ENCODE measurements at places on chromosomes 5 and 9. TPM values are rescaled to one million over a fixed set of nuclear protein-coding genes. Genes with fewer than 3 reads are reported as not detected.

The FBXW5 gene
- 100 TPM for total RNA-seq

- H3K4me3 ChIP-seq, result no peak overlapping the region
- DNase-seq, result no peak
- no peaks in the 10 kb centered on the region for H3K27me3 ChIP-seq
- peaks cover 20% of the 10 kb centered on the region for H3K4me1 ChIP-seq
- H3K27ac ChIP-seq, result no peak overlapping the region
- H3K36me3 ChIP-seq, result no peaks in the 10 kb centered on the region
These were observed 38.3 kb downstream of the SAR1B start for GRCh38 chr5:134594336-134594735.

The HACD4 gene
- not detected for total RNA-seq

The ADAMTS2 gene
- total RNA-seq, result 0.17 TPM

The PRRX2 gene
- not detected for total RNA-seq

DNA sequence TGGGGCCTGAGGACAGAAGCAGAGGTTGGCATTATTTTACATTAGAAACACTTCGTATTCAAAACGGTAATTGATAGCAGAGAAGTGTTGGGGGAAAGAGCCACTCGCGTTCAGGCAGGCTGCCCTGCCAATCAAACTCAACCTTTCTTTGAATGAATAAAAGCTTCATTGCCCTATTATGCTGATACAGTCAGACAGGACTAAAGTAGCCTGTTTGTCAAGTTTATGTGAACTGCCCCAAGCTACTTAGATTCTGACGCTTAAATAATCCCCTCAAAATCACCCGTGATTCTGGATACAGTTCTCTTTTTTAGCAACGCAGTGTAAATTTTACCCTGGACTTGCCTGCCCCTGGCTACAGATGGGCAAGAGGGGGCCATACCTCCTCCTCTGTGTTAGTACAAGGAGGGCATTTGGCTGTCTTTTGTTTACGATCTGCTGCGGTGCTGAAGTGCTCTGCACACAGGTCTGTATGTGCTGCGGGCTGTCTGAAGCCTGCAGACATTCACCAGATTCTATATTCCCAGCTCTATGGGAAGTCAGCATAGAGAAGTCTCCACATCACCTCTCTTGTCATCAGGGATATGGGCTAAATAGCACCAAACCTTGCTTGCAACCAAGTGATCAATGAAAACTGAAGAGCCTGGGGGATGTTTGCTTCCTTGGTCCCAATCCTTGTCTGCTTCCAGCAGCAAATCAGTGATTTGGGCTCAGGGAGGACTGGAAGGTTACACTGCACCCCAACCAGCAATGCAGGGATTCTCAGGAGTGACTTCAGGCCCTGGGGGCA lies 218.4 kb downstream of the EBF1 start:
- H3K27ac ChIP-seq, result no peak overlapping the region
- H3K4me1 ChIP-seq, result peaks cover 16% of the 10 kb centered on the region
- no peak for DNase-seq
- no peaks in the 10 kb centered on the region for H3K36me3 ChIP-seq
- peaks cover 24% of the 10 kb centered on the region for H3K27me3 ChIP-seq
- H3K4me3 ChIP-seq, result no peak overlapping the region

GRCh38 chr9:132647355-132647754 lies 22.4 kb downstream of the DDX31 start:
- no peak overlapping the region for H3K4me3 ChIP-seq
- no peaks in the 10 kb centered on the region for H3K27me3 ChIP-seq
- H3K36me3 ChIP-seq, result peaks cover 75% of the 10 kb centered on the region
- peaks cover 7% of the 10 kb centered on the region for H3K4me1 ChIP-seq
- H3K27ac ChIP-seq, result no peak overlapping the region

DNA sequence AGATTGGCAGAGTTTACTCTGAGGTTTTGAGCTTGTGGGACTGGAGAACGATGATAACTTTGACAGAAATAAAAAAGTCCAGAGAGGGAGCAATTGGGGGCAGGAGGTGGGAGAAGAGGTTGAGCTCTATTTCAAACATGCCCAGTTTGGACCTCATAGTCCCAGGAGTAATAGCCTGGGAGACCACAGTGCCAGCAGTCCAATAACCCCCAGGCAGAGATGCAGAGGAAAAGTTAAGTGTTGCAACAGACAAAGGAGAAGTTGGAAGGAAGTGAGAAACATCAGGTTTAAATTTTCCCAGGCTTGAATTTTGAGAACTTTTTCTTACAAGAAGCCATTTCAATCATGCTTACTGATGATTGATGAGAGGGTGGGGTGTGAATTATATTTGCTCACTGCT lies 117.0 kb upstream of the GHR start:
- H3K27ac ChIP-seq, result no peak overlapping the region
- peaks cover 13% of the 10 kb centered on the region for H3K4me1 ChIP-seq
- H3K27me3 ChIP-seq, result no peaks in the 10 kb centered on the region
- DNase-seq, result no peak
- H3K36me3 ChIP-seq, result no peaks in the 10 kb centered on the region

DNA sequence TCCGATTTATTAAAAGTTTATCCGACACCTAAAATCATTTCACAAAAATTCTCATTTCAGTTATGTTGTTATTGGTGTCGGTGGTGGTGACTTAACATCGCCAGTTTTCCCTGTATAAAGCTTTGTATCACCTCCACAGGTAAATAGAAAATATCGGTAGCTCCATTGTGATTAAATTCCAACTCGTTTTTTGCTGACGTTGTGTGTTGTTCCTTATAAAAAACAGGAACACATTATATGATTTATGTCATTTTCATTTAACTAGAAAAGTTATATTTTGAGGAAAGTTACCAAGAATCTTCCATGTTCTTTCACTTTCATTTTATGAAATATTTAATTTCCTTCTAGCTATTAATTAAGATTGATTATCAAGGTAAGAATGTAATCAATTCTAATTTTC lies 635.9 kb downstream of the CDH18 start:
- no peaks in the 10 kb centered on the region for H3K4me1 ChIP-seq
- no peaks in the 10 kb centered on the region for H3K36me3 ChIP-seq
- H3K27ac ChIP-seq, result no peak overlapping the region
- H3K27me3 ChIP-seq, result no peaks in the 10 kb centered on the region
- H3K4me3 ChIP-seq, result no peak overlapping the region

GRCh38 chr5:123709422-123709821 lies 197.4 kb downstream of the CSNK1G3 start:
- H3K4me3 ChIP-seq, result no peak overlapping the region
- DNase-seq, result no peak
- H3K36me3 ChIP-seq, result peaks cover 5% of the 10 kb centered on the region
- peaks cover 42% of the 10 kb centered on the region for H3K4me1 ChIP-seq
- H3K27me3 ChIP-seq, result no peaks in the 10 kb centered on the region

GRCh38 chr5:90398726-90399125 lies 10.8 kb downstream of the CETN3 start:
- peaks cover 42% of the 10 kb centered on the region for H3K36me3 ChIP-seq
- H3K4me1 ChIP-seq, result peaks cover 11% of the 10 kb centered on the region

GRCh38 chr9:99590840-99591239 lies 230.8 kb upstream of the NR4A3 start:
- no peaks in the 10 kb centered on the region for H3K4me1 ChIP-seq
- DNase-seq, result no peak
- H3K36me3 ChIP-seq, result no peaks in the 10 kb centered on the region
- H3K4me3 ChIP-seq, result no peak overlapping the region
- peaks cover 29% of the 10 kb centered on the region for H3K27me3 ChIP-seq

DNA sequence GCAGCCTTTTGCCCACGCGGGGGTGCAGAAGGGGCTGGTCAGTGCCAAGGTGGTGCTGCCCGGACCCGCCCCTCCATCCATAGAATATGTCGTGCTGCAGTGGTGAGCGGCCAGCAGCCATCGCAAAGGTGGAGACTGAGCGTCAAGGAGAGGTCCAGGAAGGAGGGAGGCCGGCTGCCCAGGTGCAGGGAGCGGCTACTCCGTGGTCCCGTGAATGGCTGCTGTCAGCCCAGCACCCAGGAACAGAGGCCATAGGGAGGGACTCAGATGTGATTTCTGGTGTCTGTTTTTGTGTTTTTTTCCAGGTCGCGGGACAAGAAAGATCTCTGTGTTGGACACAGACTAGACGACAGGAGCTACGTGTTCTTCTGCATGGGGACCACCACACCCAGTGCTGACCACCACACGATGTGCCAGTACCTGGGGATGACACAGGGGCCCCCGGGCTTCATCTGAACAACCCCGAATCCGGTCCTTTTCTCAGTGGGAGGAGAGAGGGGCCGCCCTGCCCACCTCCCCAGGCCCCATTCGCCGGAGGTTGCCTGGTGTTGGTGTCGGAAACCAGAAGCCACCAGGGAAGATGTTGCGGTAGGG lies 29.0 kb downstream of the PAEP start:
- H3K4me1 ChIP-seq, result no peaks in the 10 kb centered on the region
- H3K36me3 ChIP-seq, result no peaks in the 10 kb centered on the region
- no peak overlapping the region for H3K4me3 ChIP-seq
- no peak for DNase-seq
- peaks cover 48% of the 10 kb centered on the region for H3K27me3 ChIP-seq
- H3K27ac ChIP-seq, result no peak overlapping the region

DNA sequence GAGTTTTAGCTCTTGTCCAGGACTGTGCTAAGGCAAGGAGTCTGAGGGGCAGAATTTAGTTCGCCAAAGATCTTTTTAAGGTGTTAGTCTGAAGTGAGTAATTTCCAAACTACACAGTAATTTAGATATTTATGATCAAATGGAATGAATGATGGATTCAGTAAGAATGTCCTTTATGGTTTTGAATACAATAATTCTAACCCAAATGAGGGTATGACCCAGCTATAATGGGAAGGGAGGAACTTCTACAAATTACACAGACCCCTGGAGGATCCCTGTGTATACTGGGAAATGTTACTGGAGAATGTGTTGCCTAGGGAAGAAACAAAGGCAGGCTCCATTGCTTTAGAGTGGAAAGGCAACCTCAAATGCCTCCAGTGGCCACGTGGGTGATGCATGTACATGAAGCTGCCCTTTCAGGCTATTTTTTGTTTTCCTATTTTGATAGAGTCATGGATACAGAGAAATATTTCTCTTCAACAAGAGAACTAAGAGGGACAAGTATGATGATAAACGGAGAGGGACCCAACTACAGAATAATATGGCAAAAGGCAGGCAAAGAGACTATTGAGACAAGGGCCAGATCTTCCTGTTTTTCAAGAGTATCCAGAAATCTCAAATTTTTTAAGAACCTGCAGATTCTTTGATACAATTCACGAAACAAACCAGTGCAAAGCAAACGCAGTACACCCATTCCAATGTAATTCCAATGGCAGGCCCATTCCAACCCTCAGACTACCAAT lies 25.4 kb downstream of the SLC1A3 start:
- H3K27ac ChIP-seq, result no peak overlapping the region
- H3K4me3 ChIP-seq, result no peak overlapping the region
- no peak for DNase-seq

The IFNB1 gene
- total RNA-seq, result not detected

DNA sequence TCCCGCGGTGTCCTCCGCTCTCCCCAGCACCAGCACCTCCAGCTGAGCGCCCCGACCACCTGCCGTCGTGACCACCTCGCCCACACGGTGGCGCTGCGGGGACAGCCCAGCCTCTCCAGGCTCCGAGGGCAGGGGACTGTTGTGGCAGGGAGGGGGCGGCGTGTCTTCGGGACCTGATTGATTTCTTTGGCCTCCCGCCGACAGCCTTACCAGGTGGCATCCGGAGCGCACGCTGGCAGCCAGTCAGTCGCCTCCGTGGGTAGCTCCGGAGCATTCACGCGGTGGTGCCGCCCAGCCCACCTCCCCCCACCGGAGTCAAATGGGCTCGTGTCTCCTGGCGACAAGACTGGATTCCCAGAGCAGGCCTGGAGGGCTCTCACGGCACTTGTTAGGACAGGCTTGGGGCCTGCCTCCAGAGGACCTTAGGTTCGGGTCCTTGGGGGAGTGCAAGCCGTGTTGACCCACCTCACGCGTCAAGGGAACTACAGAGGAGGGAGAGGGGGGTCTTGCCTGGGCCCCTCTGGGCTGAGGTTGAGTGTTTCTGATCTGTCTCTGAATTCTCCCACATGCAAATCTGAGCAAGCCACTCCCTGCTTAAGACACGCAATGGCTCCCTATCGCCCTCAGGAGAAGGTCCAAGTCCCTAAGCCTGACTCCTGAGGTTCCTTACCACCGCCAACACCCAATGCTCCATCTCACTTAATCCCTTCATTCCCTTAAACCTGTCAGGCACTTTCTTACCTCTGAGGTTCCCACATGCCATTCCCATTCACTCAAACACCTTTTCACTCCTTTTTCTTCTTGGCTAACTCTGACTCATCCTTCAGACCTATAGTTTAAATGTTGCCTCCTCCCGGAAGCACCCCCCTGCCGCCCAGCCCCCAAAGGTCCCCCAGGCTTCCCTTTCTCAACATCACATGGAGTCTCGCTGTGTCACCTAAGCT lies 51.2 kb upstream of the GGTA1 start:
- no peak overlapping the region for H3K4me3 ChIP-seq
- H3K36me3 ChIP-seq, result no peaks in the 10 kb centered on the region
- H3K27me3 ChIP-seq, result no peaks in the 10 kb centered on the region

The BHMT2 gene
- not detected for total RNA-seq

GRCh38 chr5:77847814-77848290 lies 71.7 kb upstream of the TBCA start:
- H3K36me3 ChIP-seq, result no peaks in the 10 kb centered on the region
- no peak overlapping the region for H3K4me3 ChIP-seq
- H3K27me3 ChIP-seq, result no peaks in the 10 kb centered on the region

The OXCT1 gene
- total RNA-seq, result 47.1 TPM
